RWPE1 (cell line): ENCODE measurements at places on chromosomes 1 and 21.

DNA sequence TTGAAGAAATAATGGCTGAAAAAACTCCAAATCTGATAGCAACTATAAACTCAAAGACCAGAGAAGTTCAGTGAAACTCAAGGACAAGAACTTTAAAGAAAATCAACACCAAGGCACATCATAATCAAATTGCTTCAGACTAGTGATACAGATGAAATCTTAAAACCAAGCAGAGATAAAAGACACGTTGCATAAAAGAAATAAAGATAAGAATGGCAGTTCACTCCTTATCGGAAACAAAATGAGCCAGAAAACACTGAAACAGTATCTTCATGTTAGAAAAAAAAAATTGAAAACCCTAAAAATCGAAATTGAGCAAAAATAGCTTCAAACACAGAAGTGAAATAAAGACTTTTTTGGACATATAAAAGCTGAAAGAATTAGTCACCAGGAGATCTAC lies 4.6 kb upstream of the RAB4A start:
- DNase-seq, result no peak

DNA sequence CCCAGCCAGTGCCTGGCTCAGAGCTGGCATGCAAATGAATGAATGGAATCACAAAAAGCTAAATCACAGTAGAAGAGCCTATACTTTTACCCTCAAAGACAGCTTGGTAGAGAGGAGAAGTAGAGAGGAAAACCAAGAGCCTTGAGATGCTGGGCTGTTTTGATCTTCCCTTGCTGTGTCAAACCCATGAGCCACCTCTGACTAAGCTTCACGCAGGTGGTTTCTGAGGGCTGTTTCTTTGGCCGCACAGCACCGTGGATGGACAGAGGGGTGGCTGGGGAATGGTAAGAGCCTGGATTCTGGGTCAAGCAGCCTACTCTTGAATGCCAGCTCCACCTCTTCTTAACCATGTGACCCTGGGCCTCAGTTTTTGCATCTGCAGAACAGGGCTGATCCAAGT lies 18.6 kb downstream of the ABCG1 start:
- no peak for DNase-seq

GRCh38 chr1:51000160-51000559 lies 30.1 kb downstream of the CDKN2C start:
- no peak for DNase-seq

GRCh38 chr1:10546896-10547295 lies 72.1 kb downstream of the PEX14 start:
- no peak for DNase-seq

DNA sequence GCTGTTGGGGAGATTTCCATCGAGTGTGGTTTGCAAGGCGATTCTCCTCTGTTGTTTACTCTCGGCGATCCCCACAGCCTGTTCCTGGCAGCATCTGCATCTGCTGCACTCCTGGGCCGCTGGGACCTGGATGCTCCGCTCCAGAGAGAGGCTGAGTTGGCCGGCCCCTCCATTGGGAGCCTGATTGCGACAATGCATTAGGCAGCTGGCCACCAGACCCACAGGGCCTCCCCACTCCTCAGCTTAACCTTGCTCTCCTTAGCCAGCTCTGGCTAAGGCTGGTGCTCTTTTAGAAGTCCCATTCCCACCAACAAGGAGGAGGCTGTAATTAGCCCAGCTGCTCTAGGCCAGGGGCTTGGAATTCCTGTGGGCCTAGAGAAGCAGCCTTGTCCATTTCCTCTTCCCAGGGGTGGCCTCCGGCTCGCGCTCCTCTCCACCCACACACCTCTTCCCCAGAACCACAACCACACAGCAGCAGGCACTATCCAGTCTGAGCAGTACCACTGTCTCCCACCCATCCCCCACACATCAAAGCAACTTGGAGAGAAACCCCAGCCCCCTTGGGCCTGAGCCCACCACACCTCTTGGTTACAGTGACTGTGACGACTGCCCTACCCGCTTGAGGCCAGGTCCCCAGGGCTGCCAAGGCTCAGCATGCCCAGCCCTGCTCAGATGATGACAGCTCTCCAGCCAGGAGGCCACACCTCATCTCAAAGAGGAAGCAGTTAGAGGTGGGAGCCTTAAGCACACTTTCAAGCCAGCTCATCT lies 193.8 kb upstream of the EDN2 start:
- DNase-seq, result no peak

- no peak for DNase-seq
Measured at GRCh38 chr1:155548706-155549105, 13.9 kb downstream of the ASH1L start.

DNA sequence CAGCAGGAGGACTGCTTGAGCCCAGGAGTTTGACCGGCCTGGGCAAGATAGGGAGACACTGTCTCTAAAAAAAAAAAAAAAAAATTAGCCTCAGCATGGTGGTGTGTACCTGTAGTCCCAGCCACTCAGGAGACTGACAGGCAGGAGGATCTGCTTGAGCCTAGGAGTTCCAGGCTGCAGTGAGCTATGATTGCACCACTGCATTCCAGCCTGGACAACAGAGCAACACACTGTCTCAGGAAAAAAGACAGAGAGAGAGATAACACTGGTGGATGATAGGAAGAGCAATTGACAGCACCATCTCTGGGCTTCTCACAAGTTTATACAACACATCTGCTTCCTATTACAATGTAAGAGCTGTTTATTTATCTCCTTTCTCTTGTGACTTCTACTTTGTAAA lies 2.4 kb upstream of the RNU11 start:
- no peak for DNase-seq
